ENCODE measurements at places on chromosomes 11 and 22.
A peak's percentile ranks its signal among the peaks of the same experiment; 100 is the strongest.

DNA sequence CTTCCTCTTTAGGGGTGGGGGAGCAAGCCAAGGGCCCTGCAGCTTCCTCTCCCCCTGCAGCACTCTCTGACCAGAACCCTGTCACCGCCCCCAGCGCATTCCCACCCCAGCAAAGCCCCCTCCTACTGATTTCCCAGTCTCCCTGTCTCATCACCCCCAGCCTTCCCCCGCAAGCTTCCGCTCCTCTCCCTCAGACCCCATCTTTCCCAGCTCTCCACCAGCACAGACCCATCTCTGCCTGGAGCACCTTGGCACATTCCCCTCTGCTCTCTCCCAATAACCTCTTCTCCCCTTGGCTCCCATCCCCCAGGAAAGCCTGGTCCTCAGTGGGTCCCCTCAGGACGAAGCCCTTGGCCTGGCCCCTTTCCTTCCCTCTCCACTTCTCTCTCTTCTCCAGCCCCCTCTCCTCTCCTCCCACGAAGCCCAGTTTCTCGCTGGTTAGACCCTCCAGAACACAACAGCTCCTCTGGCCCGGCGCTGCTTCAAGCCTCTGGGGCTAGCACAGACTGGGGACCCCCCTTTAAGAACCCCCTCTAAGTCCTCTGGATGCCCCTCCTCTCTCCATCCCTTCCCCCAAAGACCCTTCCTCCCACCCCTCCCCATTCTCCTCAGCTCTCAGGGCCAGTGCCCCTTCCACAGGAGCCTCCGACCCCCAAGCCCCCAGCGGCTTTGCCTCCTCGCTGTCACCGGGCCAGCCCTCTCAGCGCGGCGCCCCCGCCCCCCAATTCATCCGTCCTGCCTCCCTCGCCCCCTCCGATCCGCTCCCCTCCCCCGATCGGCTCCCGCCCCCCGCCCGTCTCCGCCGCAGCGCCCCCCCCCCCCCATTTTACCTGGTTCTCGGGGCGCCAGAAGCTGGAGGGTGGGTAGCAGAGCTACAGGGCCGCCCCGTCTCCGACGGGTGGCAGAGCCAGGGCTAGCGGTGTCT is 594 bp downstream of the NRXN2 start:
- DNase-seq = no peak

DNA sequence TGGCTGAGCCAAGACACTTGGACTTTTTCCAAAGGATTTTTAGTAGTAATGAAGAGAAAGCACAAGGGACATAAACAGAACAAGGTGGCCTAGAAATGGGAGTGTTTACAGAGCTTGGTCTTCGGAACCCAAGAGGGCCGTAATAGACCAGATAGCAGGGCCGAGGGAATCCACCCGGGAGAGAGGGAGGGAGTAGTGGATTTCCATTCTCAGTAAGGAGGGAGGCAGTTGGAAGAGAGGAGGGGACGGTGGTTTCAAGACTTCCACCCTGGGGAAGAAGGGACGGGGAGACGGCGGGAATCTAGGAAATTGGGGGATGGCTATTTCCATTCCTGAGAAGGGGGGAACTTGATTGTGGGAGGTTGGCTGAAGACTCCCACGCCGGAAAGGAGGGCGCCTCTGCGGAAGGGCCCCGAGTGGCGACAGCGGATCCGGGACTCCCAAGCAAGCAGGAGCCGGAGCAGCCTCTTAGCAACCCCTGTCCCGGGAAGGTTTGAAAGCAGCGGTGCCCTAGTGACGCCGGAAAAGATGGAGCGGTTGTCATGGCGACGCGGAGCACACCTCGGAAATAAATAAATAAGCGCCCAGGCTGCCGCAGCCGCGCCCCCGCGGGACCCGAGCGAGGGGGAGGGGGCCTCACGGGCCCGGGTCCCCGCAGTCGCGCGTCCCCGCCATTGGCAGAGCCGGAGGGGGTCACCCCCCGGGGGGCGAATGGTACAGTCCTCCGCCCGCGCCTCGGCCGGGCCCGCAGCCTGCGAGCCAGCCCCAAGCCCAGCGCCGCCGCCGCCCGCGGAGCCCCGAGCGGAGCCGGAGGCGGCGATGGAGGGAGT is 31.6 kb downstream of the EIF3F start:
- DNase-seq = peak; percentile 25

- no peak for DNase-seq
Measured at GRCh38 chr11:97732011-97732632, 1288.6 kb upstream of the CNTN5 start.

DNA sequence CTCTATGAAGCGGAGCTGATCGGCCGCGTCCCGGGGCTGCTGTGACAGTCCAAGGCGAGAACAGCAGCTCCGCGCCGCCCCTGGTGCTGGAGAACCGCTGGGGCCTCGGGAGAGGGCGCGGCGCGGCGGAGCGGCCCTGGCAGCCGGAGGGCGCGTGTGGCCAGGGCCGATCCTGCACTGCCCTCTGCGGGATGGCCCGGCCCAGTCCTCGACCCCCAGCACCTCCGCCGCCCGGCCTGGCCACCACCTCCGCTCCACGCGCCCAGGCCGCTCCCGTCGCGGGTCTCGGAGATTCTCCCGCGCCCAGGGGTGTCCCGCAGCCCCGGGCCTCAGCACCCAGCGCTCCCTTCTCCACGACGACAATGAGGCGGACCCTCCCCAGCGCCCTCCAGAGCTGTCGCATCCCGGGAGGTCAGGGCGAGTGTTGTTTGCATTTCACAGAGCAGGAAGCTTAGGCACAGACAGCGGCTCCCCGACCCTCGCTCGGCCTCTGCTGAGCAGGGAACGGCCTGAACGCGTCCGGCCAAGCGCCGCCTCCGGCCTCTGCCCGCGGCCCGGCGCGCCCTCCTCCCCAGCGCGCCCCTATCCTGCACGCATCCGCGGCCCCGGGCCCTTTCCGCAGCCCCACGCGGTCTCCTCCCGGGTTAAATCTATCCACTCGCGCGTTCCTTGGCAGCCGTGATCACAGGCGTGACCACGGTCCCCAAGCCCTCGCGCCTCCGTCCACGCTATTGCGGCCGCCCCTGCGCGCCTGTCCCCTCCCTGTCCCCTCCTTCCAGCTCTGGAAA is 109.7 kb downstream of the WNT7B start:
- peak; percentile 35 for DNase-seq

GRCh38 chr11:63729326-63729725 is 39.2 kb downstream of the ZFTA start:
- DNase-seq = no peak

DNA sequence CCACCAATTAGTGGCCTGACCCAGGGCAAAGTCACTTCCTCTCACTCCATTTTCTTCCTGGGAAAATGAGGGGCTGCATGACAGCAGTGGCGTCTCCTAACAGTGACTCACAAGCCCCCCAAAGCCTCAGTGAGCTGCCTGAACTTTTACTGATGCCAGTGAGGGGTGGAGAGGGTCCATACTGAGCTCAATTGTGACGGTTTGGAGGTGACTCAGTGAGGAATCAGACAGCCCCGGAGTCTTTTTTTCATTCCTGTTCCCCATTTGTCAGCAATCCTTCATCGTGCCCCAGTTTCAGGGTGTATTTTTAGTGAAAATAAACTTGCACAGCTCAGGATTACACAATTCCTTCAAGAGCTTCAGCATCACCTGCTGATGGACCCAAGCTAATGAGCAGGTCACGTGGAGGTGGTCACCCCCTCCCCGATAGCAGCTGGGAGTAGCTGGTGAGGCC is 30.1 kb upstream of the RASD2 start:
- DNase-seq = no peak

GRCh38 chr11:61975638-61976419 is 8.4 kb upstream of the FTH1 start:
- no peak for DNase-seq
